ENCODE measurements at places on chromosomes 5 and 9.
A peak's percentile ranks its signal among the peaks of the same experiment; 100 is the strongest.

GRCh38 chr9:26264709-26265601, 586.7 kb upstream of the TUSC1 start:
- peak; percentile 99 for DNase-seq

DNA sequence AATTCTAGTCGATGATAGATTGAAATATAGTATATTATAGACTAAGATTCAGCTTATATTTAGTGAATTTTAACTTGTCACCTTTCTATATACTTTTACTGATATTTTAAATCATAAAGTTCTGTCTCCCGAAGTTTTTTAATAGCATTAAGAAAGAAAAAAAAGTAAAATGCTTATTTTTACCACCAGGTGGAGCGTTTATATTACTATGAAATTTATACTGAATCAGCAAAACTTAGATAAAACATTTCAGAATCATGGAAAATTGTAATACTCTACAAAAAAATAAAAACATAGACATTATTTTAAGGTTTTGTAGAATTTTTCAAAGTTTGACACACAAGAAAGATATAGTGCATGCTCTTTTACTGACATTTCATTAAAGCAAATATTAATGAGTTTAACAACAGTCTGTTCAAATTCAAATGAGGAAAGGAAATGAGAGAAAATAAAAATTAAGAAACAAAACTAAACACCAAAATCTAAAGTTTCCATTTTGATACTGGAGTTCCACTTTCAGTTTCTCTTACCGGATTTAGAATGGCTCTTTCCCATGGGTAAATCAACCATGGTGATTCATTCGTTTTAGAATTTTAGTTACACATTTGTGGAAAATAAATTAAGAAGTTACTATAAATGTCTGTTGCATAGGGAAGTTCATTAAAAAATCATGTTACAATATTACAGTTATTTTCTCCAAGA, 1035.3 kb downstream of the CDH12 start:
- no peak for DNase-seq

DNA sequence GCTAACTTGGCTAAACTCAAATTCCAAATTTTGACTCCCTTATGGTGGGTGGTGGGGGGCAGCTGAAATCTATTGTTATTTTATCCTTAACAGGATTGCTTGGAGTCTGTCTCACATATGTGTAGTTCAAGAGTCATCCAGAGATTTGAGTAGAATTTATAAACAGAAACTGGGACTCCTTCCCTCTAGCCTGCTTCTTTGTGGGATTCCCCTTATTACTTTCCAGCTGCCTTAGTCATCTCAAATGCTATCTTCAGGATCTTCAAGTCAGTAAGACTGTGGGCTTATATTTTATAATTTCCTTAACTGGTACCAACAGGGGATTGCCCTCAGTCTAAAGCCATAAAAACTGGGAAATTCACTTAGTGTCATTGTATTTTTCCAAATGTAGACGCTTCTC, 55.5 kb downstream of the NNT start:
- DNase-seq, result peak; percentile 56

DNA sequence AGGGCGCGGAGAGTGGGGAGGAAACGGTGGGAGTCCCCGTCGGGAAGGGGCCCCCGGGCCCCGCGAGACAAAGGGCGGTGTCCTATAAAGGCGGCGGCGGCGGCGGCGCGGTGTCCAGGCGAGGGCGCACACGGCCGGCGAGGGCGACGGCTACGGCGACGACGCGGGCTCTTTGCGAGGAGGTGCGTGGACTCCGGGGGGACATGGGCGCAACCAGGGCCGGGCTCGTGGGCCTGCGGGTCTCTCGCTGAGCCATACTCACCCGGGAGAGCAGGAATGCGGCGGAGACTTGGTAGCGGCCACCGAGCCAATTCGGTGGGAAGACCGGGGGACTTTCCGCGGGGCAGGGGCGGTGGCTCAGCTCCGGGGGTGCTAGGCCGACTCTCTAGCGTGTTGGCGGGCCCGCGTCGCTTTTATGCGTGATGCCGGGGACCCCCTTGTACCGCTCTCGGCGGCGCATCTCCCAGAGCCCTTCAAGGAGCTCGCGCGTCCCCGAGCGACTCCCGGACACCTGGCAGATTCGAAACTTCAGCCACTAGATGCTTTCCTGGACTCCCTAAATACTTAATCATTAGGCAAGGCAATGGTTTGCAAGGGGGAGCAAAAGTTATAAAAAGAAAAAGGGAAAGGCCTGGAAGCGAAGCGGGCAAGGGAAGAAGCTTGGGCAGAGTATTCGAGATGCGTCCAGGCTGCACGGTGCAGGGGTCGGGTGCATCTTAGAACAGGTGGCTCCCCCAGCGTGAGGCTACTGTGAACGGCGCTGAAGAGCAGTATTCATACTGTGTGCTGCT, 5.9 kb upstream of the TAL2 start:
- no peak for DNase-seq

DNA sequence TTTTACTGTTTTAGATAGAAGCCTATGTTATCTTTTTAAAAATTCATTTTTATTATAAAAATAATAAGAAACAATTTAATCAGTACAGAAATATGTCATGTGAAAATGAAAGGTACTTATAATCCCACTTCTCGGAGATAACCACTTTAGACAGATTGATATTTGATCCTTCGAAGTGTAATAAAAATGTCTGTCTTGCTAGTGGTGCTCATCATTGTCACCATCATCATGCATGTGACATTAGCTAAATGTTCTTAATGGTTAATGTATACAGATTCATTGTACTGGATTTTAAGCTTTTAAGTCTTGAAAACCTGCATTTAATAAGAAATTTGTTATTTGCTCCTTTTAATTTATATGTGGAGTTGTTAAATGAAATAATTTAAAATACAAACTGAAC, 30.1 kb upstream of the FAM120AOS start:
- no peak for DNase-seq

- DNase-seq, result no peak
These were observed 32.4 kb downstream of the INSL4 start for GRCh38 chr9:5263351-5264218.

- no peak for DNase-seq
These were observed 94.1 kb downstream of the KCNIP1 start for GRCh38 chr5:170597872-170598271.

- no peak for DNase-seq
These were observed 507.3 kb upstream of the TYRP1 start for GRCh38 chr9:12185856-12186255.

GRCh38 chr5:163633926-163634460, 128.6 kb downstream of the MAT2B start:
- no peak for DNase-seq

DNA sequence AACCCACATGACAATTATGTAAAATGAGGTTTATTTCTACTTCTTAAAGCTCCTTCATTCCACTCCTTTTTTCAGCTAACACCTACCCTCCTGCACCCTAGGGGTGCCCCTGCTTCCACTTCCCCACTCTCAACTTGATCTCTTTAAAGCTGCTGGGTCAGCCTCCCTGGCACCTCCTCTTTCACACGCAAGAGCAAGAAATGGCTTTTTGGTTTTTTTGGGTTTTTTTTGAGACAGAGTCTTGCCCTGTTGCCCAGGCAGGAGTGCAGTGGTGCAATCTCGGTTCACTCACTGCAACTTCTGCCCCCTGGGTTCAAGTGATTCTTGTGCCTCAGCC, 64.4 kb downstream of the SUSD1 start:
- DNase-seq, result no peak

DNA sequence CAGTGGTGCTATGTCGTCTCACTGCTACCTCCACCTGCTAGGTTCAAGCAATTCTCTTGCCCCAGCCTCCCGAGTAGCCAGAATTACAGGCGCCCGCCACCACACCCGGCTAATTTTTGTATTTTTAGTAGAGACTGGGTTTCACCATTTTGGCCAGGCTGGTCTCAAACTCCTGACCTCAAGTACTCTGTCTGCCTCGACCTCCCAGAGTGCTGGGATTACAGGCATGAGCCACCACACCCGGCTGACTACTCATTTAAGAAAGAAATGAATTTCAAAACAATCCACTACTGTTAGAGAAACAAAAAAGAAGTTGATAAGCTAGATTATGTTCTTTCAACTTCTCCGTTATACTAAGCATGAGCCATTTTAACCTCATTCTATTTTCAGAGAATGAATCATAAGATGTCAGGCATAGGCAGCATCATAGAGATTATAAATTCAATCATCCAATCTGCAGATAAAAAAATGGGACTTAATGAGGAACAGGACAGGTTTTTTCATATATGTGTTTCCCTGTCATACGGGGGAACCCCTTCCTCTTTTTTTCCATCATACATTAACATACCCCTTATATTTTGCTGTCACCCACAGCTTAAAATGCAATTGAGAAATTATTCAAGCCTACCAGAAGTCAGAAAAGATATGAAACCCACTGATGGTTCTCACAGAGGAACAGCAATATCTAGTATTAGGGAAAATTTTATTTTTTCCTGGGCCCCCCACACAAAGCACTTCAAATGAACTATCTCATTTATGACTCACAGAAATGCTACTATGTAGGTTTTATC, 26.5 kb upstream of the ADRB2 start:
- DNase-seq, result no peak

DNA sequence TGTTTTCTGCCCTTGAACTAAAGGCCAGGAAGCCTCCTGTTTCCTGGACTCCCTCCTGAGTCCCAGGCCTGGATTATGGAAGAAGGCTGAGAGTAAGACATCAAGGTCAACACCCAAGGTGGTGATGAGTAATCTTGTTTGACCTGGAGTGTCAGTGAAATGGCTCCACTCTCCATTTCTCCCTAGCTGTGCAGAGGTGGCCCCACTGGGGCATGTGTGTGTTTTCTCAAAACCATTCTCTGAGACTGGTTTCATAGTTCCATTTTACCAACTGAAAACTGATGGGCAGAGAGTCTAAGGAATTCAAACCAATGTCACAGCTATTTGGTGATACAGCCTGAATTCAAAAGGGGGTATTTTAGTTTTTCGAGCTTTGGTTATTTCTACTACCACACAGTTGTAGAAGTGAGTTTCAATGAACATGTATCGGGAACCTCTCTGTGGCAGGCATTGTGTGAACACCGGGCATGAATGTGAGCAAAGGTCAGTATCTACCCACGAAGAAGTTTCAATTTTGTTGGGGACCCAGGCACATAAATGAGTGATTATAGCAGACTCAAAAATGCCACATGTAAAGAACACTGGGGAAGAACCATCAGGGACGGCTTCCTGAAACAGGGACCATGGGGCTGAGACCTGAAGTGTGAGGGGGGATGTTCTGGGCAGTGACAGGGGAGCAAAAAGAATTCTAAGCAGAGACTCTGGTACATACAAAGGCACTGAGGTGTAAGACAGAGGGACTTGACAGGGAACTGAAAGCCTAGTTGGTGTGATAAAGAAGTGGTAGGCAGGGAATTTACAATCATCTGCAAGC, 269.6 kb upstream of the KLF4 start:
- DNase-seq, result no peak

DNA sequence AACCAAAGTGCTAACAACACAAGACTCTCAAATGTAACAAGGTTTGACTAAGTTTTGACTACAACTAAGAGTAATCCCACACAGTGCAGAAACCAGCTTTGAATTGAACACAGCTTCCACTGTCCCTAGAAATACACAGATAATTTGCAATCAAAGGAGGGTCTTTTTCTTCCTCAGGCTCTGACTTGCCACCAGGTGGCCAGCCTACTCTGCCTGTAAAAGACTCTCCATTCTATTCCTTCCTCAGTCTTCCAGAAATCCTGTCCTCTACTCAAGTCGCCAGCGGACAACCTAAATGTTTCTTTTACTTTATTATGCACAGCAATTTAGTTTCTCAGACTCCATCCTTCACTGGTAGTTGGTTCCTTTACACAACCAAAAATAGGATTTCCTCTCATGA, 32.2 kb upstream of the MCTP1 start:
- DNase-seq, result no peak

DNA sequence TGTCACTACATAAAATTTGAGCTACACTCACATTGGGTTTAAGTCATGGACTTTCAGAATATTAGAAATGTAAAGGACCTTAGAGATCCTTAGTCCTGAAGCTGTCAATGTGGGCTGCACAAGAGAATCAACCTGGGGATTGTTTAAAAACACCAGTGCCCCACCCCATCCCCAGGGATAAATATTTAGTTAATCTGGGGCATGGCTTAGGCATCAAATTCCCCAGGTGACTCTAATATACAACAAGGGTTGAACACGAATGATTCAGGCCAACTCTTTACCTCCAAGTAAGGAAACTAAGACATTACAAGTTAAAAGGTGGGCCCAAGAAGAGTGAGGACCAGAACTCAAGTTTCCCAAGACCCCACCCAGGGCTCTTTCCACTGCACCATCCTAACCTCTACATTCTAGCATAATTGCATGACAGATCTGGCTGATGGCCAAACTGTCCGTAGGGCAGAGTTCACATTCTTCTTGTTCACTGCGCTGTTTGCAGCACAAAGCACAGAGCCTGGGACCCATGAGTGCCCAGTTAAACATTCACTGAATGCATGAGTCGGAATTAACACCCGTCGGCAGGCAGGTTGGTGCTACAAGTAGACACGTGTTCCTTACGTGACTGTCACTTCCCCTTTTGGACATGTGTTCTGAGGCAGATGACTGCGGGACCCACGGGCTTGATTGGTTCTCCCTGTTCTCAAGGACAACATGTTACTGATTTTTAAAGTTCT, 25.2 kb downstream of the CYFIP2 start:
- DNase-seq, result no peak

DNA sequence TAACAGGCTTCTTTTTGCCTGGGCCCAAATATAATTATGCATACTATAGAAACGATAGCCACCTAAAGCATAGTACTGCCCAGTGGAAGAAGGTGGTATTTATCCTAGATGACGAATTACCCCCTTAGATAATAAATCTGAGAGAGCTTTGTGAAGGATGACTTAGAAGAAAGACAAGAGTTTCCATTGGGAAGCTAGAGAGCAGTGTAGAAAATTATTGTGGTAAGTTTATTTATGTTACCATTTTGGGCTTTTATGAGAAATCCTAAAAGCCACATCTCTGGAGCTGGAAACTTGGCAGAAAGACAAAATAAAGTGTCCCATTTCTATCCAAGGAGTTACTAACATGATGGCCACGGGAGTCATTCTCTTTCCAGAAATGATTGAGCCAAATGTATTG, 172.0 kb upstream of the SEMA6A start:
- DNase-seq, result no peak

DNA sequence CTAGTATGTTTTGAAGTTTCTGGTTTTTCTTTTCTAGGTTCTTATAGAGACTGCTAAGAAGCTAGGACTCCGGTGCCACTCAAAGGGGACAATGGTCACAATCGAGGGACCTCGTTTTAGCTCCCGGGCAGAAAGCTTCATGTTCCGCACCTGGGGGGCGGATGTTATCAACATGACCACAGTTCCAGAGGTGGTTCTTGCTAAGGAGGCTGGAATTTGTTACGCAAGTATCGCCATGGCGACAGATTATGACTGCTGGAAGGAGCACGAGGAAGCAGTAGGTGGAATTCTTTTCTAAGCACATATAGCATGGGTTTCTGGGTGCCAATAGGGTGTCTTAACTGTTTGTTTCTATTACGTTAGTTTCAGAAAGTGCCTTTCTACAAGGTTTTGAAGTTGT, 52.2 kb downstream of the MTAP start:
- no peak for DNase-seq

DNA sequence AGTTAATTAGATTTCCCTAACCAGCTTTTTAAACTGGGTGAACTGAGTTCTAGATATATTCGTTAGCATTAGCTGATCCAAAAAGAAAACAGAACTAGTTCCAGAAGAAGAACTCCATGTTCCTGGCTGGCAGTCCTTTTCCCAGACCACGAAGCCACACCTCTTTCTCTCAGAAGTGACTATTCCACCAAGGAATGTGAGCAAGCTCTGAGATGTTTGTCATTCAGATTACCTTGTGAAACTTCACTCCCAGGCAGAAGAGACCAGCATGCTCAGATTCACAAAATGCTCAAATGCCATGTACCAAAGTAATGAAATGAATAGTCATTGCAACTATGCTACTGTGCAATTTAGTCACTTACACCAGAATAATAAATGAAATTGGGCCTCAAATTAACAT, 4.4 kb upstream of the SSBP2 start:
- DNase-seq, result peak; percentile 84
